NCI-H1694 (cell line): ENCODE measurements at places on chromosomes 1 and 21.

DNA sequence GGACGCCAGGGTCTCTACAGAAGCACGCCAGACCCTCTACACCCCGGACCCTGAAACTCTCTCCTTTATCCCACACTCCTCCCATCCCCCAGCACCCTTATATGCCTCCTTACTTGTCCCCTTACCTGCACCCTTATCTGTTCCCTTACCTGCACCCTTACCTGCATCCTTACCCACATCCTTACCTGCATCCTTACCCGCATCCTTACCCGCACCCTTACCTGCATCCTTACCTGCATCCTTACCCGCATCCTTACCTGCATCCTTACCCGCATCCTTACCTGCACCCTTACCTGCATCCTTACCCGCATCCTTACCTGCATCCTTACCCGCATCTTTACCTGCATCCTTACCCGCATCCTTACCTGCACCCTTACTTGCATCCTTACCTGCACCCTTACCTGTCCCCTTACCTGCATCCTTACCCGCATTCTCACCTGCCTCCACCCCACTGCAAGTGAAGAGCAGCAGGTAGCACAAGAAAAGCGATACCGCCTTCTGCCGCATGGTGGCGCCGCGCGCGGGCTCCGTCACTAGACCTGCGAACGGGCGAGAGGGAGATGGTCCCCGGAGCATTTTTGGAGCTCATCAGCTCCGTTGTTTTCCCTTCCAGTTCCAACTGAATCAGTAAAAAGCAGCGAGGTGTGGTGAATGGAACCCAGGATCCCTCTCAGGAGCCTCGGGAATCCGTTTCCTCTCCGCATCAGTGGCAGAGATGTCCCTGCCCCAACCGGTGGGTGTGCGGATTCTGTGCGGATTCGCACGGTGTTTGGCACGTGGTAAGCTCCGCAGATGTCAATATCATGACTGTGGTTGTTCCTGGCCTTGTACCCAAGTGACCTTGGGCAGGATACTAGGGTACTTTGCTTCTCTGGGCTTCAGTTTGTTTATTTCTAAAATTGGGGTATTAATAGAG, 2.9 kb downstream of the IFI6 start:
- DNase-seq = peak; percentile 26

- no peak for DNase-seq
Observed at GRCh38 chr1:213418268-213419071, 367.4 kb downstream of the RPS6KC1 start.

DNA sequence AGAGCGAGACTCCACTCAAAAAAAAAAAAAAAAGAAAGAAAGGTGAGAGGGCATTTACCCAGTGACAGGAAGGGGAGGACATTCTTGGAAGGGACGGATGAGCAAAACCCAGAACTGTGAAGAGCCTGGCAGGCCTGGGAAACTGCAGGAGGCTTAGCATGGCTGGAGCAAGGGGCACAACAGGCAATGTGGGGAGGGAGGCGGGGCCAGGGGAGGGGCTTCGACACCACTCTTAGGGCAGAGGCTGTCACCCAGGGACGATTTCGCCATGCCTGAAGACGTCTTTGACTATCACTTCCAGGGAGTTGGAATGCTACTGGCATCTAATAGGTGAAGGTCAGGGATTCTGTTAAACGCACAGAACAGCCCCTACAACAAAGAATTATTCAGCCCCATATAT, 184.0 kb downstream of the HUNK start:
- no peak for DNase-seq

- no peak for DNase-seq
Observed at GRCh38 chr1:118987468-118988185, 516 bp downstream of the TBX15 start.

- DNase-seq = no peak
Observed at GRCh38 chr1:159923203-159924024, 1.9 kb downstream of the TAGLN2 start.

GRCh38 chr1:85708829-85709227, 595 bp upstream of the ZNHIT6 start:
- DNase-seq = no peak

- no peak for DNase-seq
Observed at GRCh38 chr1:22494144-22494543, 42.5 kb downstream of the ZBTB40 start.

DNA sequence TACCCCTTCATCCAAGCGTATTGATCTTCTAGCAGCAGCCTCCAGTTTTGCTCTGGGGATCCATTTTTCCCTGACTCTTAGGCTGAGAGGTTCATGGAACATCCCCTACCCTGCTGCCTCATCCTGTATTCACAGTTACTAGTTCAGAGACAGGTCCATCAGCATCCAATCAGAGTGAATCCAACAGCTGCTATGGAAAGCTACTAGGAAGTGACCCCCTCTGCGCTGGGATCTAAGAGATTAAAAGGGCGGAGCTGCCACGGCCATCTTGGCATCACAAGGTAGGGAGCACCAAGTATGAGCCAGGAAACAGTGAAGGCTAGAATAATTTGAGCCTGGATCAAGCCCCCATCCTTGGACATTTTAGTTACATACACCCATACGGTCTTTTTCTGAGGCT, 32.5 kb downstream of the KAZN start:
- DNase-seq = no peak

DNA sequence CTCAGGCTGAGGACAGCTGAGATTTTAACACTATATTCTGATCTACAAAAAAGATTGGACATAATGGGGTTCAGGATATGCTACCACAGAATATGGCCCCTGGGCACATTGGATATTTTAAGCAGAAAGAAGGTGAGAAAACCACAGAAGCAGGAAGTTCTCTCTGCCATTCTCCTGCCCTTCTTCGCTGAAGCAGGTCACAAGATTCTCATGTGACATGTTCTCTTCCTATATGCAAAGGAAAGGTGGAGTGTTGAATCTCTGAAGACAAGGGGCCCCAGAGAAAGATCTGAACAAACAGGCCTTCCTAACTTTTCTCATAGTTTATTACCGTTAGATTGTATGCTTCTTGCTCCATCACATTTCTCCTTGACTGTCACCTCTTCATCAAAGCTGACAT, 285.7 kb downstream of the S1PR1 start:
- no peak for DNase-seq

DNA sequence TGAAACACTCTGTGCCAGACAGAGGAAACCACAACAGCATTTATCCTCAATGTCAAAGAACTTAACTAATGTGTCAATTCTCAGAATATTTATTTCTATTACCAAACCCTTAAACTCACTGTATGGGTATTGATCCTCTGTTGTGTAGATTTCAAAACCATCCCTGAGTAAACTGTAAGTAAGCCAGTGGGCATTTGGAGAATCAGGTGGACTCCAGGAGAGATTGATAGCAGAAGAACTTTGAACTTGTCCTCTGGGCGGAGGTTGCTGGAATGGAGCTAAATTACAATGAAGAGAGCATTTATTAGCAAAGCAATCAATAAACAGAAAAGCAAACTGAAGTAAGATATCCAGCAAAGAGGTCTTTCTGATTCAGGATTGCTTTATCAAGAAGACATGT, 216.1 kb downstream of the USH2A start:
- DNase-seq = no peak

- no peak for DNase-seq
Observed at GRCh38 chr1:29575826-29576225, 339.5 kb downstream of the PTPRU start.

DNA sequence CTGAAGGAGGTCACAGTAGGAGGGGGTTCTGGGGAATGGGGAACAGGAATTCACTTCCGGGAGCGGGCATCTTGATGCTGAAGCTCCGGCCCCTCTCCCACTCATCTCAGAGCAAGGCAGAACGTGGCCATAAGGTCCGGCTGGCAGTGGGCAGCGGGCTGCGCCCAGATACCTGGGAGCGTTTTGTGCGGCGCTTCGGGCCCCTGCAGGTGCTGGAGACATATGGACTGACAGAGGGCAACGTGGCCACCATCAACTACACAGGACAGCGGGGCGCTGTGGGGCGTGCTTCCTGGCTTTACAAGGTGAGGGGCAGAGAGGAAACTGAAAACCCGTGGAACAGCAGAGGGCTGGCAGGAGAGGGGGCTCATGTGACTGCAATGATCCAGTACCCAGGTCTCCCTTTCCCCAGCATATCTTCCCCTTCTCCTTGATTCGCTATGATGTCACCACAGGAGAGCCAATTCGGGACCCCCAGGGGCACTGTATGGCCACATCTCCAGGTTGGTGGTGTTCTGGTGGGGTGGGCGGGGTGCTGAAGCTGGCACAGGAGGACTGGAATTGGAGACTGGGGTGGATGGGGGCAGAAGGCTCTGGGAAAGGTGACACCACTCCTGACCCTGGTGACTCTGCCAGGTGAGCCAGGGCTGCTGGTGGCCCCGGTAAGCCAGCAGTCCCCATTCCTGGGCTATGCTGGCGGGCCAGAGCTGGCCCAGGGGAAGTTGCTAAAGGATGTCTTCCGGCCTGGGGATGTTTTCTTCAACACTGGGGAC, 3.0 kb downstream of the SLC27A3 start:
- DNase-seq = no peak

DNA sequence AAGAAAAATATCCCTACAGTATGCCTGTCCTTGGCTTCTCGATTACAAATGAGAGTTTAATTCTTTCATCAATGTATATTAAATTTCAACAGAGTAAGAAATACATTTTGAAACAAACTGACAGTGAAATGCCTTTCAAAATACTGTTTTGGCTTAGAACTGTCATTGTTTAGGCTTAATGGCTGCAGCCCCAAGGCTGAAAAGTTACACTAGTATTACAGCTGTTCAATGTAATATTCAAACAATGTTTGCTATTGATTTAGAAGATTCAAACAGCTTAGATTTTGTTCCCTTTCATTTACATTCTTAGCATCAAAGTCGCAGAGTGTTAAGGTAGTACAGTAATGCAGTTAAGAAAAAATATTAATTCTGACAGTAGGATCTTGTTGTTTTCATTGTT, 882.9 kb upstream of the ADGRL2 start:
- DNase-seq = no peak

DNA sequence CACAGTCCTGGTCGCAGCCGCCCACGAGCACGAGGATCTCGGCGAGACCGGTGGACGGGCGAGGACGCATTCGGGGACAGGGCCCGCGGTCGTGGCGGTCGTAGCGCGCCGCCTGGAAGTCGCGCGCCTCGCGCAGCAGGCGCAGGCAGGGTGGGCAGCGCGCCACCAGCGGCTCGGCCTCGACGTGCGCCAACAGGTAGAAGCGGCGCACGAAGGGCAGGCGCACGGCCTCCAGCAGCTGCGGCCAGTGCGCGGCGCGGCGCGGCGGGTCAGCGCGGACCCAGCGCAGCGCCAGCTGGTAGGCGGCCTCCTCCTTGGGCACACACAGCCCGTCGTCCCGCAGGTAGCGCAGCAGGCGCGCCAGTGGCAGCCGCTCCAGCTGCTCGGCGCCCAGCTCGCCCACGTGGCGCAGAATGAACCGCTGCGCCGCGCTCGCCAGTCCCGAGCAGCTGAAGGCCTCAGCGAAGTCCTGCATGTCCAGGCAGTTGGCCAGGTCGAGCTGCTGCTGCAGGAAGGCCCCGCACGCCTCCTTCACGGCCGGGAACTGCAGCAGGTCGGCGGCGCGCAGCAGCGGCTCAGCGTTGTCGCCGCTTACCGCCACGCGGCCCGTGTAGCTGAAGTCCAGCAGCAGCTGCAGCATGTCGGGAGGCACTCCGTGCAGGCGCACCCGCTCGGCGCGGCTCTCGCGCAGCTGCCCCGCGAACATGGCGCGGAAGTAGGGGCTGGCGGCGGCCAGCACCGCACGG, 573 bp downstream of the KLHL21 start:
- no peak for DNase-seq

GRCh38 chr1:90186506-90187322, 191.8 kb downstream of the ZNF326 start:
- DNase-seq = no peak

GRCh38 chr1:113391649-113392271, 1.4 kb downstream of the MAGI3 start:
- DNase-seq = no peak

DNA sequence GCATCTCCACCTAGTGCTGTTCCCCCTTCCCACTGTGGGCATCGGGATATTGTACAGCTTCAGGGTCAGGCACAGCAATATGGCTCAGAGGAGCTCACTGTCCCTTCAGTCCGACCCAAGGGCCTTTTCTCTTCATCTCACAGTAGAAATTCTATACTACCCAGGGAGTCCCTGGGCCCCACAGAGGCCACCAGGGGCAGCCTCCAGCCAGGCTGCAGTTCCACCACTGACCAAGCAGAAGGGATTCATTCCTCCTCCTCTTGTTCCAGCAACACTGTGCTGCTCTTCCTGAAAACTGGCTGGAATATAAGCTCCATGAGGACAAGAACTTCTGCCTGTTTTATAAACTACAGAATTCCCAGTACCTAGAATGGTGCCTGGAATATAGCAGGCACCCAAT, 70.5 kb downstream of the CD34 start:
- DNase-seq = no peak

- DNase-seq = no peak
Observed at GRCh38 chr1:201778279-201779065, 50.5 kb upstream of the IPO9 start.

GRCh38 chr1:57894315-57894714, 470.5 kb upstream of the DAB1 start:
- DNase-seq = no peak

DNA sequence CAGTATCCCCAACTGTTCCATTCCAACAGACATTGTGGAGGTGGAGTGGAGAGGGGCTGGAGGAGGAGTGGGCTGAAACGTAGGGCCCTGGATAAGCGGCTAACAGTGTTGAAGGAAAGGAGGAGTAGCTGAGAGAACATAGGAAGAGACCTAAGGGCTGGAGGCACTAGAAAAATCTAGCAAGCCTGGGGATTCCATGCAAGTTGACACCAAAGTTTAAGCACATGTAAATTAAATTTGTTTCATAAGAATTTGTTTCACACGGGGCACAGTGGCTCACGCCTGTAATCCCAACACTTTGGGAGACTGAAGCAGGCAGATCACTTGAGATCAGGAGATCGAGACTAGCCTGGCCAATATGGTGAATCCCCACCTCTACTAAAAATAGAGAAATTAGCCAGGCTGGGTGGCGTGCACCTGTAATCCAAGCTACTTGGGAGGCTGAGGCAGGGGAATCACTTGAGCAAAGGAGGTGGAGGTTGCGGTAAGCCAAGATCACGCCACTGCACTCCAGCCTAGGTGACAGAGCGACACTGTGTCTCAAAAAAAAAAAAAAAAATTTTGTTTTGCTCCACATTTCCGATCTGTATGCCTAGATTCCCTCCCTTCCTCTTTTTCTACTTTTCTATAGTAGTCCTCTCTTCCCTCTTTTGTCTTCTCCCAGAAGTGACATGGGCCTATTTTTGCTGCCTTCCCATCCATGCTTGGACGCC, 530 bp upstream of the CD244 start:
- no peak for DNase-seq
